Aortic smooth muscle cell (primary cell): ENCODE measurements at places on chromosomes 16 and 17. TPM values are rescaled to one million over a fixed set of nuclear protein-coding genes. Genes with fewer than 3 reads are reported as not detected.

PRSS27 gene
- total RNA-seq, result 0.56 and 0.92 TPM in 2 replicates

GAST gene
- total RNA-seq, result not detected in 2 replicates

ATP1B2 gene
- under 0.01 TPM in 2 replicates for total RNA-seq

SPIRE2 gene
- 0.62 and 0.79 TPM in 2 replicates for total RNA-seq

SLFN14 gene
- not detected in 2 replicates for total RNA-seq

SEC14L5 gene
- 0.13 and 0.19 TPM in 2 replicates for total RNA-seq

KRT39 gene
- not detected in 2 replicates for total RNA-seq

TSPOAP1 gene
- not detected in 2 replicates for total RNA-seq

TMEM238L gene
- not detected in 2 replicates for total RNA-seq

P3H4 gene
- 77.1 and 77.5 TPM in 2 replicates for total RNA-seq

HEATR9 gene
- total RNA-seq, result not detected in 2 replicates

NPIPB4 gene
- 11.6 and 28.8 TPM in 2 replicates for total RNA-seq

C16orf82 gene
- not detected in 2 replicates for total RNA-seq

MYH3 gene
- total RNA-seq, result 0.56 and 1.5 TPM in 2 replicates

CDH8 gene
- 0.12 TPM in 1 of 2 replicates, not detected in the other for total RNA-seq

TPSB2 gene
- not detected in 2 replicates for total RNA-seq

CRHR1 gene
- not detected in 2 replicates for total RNA-seq

KCNAB3 gene
- 0.13 and 0.25 TPM in 2 replicates for total RNA-seq

CA4 gene
- total RNA-seq, result 0.25 TPM in 1 of 2 replicates, not detected in the other

KRTAP2-1 gene
- total RNA-seq, result not detected in 2 replicates

ALDH3A1 gene
- total RNA-seq, result 1.1 and 2.7 TPM in 2 replicates

CNTNAP1 gene
- total RNA-seq, result 25.1 and 38.4 TPM in 2 replicates

KRT28 gene
- total RNA-seq, result not detected in 2 replicates

SLC6A2 gene
- not detected in 2 replicates for total RNA-seq

CD300LF gene
- total RNA-seq, result not detected in 2 replicates

TMEM92 gene
- not detected in 2 replicates for total RNA-seq

GDPD1 gene
- 0.53 and 1.1 TPM in 2 replicates for total RNA-seq

TAT gene
- total RNA-seq, result not detected in 2 replicates

EVPLL gene
- total RNA-seq, result not detected in 2 replicates

GUCY2D gene
- total RNA-seq, result not detected in 2 replicates

PDILT gene
- not detected in 2 replicates for total RNA-seq

CACNG1 gene
- total RNA-seq, result not detected in 2 replicates

SEPTIN1 gene
- 0.06 and 0.13 TPM in 2 replicates for total RNA-seq

VAT1L gene
- 0.26 and 0.81 TPM in 2 replicates for total RNA-seq

MLKL gene
- 16.2 and 19.2 TPM in 2 replicates for total RNA-seq

GPR142 gene
- not detected in 2 replicates for total RNA-seq

OR4D1 gene
- not detected in 2 replicates for total RNA-seq

CACNG5 gene
- not detected in 2 replicates for total RNA-seq

OTOA gene
- total RNA-seq, result 0.13 and 0.19 TPM in 2 replicates

MT1A gene
- total RNA-seq, result 0.44 TPM in 1 of 2 replicates, not detected in the other

CPNE7 gene
- 8.9 and 12.2 TPM in 2 replicates for total RNA-seq

ASGR2 gene
- not detected in 2 replicates for total RNA-seq

HAS3 gene
- total RNA-seq, result 0.37 and 0.66 TPM in 2 replicates

MYO15B gene
- total RNA-seq, result 2.9 and 3.3 TPM in 2 replicates

CD300H gene
- not detected in 2 replicates for total RNA-seq

MRPL28 gene
- 79.5 and 91.3 TPM in 2 replicates for total RNA-seq

CIBAR2 gene
- not detected in 2 replicates for total RNA-seq

ITGAD gene
- total RNA-seq, result not detected in 2 replicates

GPRC5B gene
- 1.6 and 1.8 TPM in 2 replicates for total RNA-seq
